ENCODE measurements at places on chromosomes 5 and 9. TPM values are rescaled to one million over a fixed set of nuclear protein-coding genes. Genes with fewer than 3 reads are reported as not detected.

The NCS1 gene
- total RNA-seq = 554 TPM

- no peak for DNase-seq
These were observed 128.6 kb upstream of the GRHPR start for GRCh38 chr9:37293664-37294524.

The PCDHAC2 gene
- total RNA-seq = 32.5 TPM

- no peak for DNase-seq
These were observed 243.8 kb downstream of the BNC2 start for GRCh38 chr9:16626577-16627130.

DNA sequence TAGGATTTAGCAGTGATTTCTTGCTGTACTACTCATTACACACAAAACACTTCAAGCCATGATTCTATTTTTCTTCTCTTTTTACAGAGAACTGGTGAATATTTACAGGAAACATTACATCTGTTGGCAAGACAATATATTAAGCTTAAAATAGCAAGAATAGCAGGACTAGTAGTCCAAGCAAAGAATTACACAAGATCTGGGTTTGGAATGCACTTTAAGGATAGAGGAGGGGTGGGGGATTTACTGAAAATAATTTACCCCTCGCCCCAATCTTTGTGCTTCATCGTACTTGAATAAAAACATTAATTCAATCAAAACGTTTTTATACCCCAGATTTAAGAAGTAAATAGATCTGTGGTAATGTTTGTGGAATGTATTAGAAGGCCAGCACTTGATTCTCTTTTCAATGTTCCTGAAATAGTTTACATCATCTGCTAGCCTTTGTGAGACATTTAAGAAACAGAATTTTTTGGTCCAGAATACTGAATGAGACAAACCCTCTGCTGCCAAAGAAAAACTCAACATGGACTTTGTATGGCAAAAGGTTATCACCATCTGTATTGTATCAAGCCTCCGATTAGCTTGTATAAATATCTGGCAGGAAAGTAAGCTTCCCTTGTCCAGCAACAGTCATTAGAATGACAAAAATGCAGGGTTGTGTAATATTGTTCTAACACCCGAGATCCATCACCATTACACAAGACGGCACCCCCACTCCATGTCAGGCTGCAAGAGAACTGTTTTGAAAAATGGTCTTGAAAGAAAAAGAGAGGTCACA, 23.8 kb downstream of the SVEP1 start:
- DNase-seq = no peak

GRCh38 chr9:3237121-3237520, 288.7 kb downstream of the RFX3 start:
- no peak for DNase-seq
